ENCODE measurements at places on chromosomes 2 and 18. TPM values are rescaled to one million over a fixed set of nuclear protein-coding genes. Genes with fewer than 3 reads are reported as not detected.

The RESP18 gene
- total RNA-seq, result not detected

The TMEM178A gene
- total RNA-seq, result 7.1 TPM

The UGT1A1 gene
- total RNA-seq, result not detected

The COL4A3 gene
- total RNA-seq, result 0.67 TPM

The TMEM37 gene
- total RNA-seq, result 4.2 TPM

The KCNF1 gene
- 3.0 TPM for total RNA-seq

The TCF7L1 gene
- total RNA-seq, result 9.9 TPM

The ZNF521 gene
- 1.6 TPM for total RNA-seq

The RIOK3 gene
- total RNA-seq, result 23.1 TPM

DNA sequence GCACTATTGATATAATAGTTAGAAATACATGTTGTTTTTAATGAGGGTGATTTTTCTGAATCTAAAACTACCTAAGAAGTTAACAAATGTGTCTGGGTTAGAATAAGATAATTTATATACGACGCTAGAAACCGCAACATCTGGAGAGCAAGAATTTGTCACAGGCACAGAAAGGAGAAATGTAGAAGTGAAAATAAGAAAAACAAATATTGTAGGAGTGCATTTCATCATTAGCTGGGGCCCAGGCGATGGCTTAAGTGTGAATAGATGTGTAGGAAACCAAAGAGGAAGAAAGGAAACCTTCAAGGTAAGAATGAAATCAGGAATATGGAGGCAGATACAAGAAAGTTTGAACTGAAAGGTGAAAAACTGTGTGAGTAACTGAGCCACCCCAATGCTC lies 90.3 kb downstream of the LRP2 start:
- DNase-seq, result no peak

DNA sequence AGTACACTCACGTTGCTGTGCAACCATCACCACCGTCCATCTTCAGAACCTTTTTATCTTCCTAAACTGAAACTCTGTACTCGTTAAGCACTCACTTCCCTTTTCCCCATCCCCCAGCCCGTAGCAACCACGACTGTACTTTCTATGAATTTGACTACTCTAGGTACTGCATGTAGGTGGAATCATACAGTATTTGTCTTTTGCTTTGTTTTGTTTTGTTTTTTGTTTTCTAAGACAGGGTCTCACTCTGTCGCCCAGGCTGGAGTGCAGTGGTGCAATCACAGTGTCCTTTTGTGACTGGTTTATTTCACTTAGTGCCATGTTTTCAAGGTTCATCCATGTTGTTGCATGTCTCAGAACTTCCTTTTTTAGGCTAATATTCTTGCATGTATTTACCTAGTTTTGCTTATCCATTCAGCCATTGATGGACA lies 7.0 kb upstream of the TYMS start:
- no peak for DNase-seq

DNA sequence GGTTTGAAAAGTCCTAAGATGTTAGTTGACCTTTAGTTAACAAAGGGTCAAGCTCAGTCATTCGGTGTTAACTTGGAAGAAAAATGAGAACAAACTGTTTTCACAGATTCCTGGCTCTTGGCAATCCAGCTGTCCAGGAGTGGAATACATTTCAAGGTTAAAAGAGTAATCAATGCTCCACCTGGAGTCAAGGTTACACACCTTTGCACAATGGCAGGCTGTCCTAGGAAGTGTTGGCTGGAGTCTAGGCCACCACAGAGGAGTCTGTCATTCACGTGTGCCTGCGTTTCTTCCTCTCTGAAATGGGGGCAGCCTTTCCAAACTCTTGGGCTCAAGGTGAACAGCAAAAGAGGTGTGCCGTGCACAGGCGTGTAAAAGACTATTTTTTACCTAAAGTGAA lies 6.3 kb upstream of the ID2 start:
- no peak for DNase-seq

DNA sequence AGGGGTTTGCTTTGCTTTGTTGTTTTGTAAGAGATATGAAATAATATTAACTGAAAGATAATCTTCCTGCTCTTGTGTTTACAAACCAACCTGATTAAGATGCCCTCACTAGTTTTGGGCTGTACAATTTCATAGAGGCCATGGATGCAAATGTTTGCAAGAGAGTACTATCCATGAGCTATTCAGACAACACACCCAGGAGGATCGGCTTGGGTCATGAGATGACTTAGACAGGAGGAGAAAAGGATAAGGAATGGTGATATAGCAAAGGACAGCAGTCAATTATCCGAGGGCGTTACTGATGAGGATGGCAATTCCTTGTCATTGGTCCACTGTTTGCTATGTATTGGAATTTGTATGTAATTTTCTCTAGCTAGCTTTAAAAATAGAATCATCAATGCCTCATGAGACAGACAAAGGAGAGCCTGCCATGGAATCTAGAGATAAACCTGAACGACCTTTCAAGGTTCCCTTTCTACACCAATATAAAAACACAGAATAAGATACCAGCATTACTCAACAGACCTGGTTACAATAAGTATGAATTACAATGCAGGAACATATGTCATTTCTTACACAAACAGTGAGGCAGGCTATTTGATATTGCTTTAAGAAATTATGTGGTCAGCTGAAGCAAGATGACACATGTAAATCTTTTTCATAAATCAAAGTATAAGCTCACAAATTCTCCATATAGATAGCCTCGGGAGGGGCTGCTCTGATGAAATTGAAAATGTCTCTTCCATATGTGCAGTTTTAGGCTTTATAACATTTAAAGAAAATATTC lies 54.4 kb upstream of the SOS1 start:
- DNase-seq, result no peak

DNA sequence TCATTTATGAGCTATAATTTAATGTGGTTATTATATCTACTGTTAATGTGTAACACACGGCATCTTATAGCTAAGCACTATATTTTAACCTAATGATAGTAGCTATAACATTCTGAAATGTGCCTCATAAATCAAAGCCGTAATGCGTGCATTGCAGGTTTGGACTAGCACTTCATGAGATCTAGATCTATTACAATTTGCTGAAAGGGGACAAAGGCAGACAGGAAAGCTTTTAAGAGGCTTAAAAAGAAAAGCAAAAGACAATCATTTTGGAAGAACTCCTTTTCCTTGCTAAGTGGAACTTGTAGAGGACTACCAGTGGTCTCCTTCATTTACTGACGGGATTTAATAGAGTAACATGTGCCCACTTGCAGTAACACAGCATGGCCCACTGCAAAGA lies 213.1 kb downstream of the NBAS start:
- no peak for DNase-seq

- DNase-seq, result no peak
These were observed 652.9 kb downstream of the NR4A2 start for GRCh38 chr2:155679647-155680046.

DNA sequence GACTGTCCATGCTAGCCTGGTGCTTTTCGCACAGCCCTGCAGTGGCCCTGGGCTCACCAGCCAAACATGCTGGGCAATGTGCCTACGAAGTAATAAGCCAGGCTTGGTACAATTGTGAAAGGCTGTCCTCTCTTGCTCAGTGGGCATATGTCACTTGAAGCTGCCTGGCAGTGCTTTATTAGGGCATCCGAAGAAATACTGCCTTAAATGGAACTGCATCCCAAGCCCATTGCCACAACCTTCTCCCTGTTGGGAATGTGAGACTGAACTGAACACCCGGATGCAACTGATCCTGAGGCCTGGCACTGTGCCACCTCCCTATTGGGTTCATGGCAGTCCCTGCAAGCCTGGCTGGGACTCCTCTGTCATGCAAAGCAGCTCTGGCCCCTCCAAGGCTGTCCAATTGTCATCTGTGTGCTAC lies 15.9 kb downstream of the CAPG start:
- DNase-seq, result no peak

- DNase-seq, result no peak
These were observed 257.2 kb downstream of the SRBD1 start for GRCh38 chr2:45353879-45354278.

DNA sequence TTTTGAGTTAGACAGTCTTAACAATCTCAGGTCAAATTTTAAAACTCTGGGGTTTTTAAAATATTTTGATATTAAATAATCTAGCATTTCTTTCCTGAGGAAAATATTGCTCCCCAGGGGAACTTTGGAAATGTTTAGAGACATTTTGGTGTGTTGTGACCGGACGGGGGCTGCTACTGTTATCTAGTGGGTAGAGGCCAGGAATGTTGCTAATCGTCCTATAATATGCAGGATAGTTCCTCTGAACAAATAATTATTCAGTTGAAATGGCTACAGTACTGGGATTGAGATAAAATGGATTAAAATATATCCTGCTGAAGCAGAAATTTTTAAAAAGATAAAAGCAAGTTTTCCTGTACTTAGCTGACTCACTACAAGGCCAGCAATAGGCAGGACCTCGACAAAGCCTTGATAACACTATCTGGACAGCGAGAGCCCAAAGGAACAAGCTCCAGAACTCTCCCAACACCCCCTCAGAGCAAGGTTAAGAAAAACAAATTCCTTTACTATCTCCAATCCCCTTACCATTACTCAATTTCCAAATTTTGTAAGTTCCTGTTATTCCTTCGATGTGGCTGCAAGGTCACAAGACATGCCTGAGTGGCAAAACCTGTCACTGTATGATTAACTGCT lies 1407.4 kb downstream of the SUCLG1 start:
- DNase-seq, result no peak

GRCh38 chr18:62738639-62739038 lies 23.3 kb downstream of the PHLPP1 start:
- DNase-seq, result no peak

DNA sequence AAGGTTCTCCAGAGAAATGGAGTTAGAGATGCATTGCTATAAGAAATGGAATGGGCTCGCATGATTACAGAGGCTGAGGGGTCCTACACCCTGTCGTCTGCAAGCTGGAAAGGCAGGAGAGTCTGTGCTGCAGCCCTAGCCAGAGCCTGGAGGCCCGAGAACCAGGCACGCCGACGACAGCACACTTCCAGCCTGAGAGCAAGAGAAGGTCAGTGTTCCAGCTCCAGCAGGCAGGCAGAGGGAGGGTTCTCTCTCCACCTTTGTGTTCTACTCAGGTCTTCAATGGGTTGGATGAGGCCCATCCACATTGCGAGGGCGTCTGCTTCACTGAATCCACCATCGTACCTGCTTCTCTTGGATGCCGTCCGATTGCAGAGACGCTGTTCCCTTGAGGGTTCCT lies 177.6 kb upstream of the HDAC4 start:
- DNase-seq, result no peak

DNA sequence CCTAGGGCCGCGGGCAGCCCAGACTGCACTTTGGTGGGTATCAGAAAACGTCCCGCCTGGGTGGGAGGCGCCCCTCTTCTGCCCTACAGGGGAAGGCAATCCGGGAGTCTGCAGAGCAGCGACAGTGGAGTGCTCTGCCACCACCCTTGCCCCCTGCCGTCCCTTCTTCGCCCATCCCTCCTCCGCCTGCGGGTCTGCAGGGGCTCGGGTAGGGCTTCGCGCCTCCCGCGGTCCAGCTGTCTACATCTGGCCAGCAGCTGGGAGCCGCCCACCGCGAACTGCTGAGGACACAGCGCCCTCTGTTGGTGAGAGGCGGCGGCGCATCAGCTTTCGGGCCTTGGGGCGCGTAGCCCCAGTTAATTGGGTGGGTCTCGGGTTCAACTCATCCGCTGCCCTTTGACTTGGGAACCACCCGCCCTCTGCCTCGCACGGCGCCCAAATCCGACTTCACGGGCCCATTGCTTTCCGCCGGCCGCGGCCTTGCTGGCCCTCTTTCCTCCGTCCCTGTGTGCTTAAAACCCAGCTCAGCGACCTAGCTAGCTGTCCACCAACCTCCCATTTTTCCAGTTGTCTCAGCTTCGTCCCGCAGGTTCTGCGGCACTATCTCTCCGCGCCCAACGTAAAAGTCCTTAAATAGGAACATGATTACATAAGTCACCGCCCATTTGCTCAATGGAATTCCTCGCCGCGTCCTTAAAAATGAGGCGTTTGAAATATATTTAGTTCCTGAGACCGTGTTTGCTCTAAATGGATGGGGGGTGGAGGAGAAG lies 17.6 kb downstream of the WNT10A start:
- peak; percentile 95 for DNase-seq

GRCh38 chr18:56358608-56359280 lies 279.6 kb downstream of the TXNL1 start:
- DNase-seq, result peak; percentile 3

- no peak for DNase-seq
These were observed 603.7 kb downstream of the ARHGAP15 start for GRCh38 chr2:143732871-143733270.

DNA sequence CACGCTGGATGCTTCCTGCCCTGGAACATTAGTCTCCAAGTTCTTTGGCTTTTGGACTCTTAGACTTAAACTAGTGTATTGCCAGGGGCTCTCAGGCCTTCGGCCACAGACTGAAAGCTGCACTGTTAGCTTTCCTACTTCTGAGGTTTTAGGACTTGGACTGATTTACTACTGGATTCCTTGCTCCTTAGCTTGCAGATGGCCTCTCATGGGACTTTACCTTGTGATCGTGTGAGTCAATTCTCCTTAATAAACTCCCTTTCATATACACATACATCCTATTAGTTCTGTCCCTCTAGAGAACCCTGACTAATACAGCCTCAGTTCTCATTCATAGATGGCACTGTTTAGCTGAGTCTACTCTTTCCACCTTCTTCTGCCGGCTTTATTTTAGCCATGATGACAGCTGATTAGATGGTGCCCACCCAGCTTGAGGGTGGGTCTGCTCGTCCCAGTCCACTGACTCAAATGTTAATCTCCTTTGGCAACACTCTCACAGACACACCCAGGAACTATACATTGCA lies 389.1 kb downstream of the NYAP2 start:
- no peak for DNase-seq

DNA sequence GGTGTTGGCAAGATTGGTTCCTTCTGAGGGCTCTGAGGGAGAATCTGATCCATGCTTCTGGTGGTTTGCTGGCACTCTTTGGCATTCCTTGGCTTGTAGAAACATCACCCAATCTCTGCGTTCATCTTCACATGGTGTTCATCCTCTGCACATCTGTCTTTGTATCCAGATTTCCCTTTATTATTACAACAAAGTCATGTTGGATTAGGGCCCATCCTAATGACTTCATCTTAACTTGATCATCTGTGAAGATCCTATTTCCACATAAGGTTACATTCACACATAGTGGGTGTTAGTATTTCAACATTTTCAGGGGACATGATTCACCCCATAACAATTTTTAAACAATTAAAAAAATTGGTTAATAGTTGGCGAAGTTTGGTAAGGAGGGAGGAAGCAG lies 177.4 kb upstream of the CWC22 start:
- no peak for DNase-seq

- no peak for DNase-seq
These were observed 20.0 kb downstream of the VAPA start for GRCh38 chr18:9933865-9934264.

GRCh38 chr2:215940645-215941184 lies 72.6 kb downstream of the MREG start:
- no peak for DNase-seq

- DNase-seq, result no peak
These were observed 40.1 kb downstream of the PHLPP1 start for GRCh38 chr18:62755454-62755853.

GRCh38 chr2:33804155-33804554 lies 205.1 kb upstream of the FAM98A start:
- DNase-seq, result no peak

GRCh38 chr2:18339326-18339725 lies 221.1 kb downstream of the RDH14 start:
- no peak for DNase-seq

- peak; percentile 77 for DNase-seq
These were observed 5.3 kb downstream of the OSR1 start for GRCh38 chr2:19352946-19353720.

GRCh38 chr2:218709908-218710307 lies 727 bp upstream of the TTLL4 start:
- DNase-seq, result no peak

- DNase-seq, result no peak
These were observed 166.9 kb downstream of the RND3 start for GRCh38 chr2:150320608-150321007.
